ENCODE measurements at places on chromosomes 16 and 17.

DNA sequence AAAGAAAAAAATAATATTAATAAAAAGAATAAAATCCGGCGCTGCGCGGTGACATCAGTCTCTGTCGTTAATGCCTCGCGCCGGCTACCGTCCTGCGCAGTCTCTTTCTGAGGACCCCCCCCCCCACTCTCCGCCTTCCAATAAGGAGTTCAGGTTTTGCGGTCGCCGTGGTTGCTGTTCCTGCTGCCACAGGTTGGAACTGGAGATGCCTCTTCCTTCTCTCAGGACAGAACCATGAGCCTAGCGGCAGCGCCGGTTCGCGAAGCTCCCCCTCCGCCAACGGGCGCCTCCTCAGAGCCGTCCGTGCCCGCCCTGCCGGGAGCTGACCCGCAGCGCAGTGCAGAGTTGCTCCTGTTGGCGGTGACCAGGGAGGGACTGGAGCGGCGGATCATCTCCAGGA lies 2093.4 kb downstream of the TP53TG3F start:
- no peak for DNase-seq

GRCh38 chr16:85590506-85590832 lies 22.7 kb upstream of the GSE1 start:
- DNase-seq = no peak

GRCh38 chr16:12767897-12768296 lies 35.8 kb downstream of the CPPED1 start:
- DNase-seq = no peak

GRCh38 chr16:54546521-54546920 lies 259.9 kb upstream of the IRX3 start:
- DNase-seq = no peak

GRCh38 chr16:60107437-60107836 lies 1373.3 kb upstream of the GOT2 start:
- DNase-seq = no peak

DNA sequence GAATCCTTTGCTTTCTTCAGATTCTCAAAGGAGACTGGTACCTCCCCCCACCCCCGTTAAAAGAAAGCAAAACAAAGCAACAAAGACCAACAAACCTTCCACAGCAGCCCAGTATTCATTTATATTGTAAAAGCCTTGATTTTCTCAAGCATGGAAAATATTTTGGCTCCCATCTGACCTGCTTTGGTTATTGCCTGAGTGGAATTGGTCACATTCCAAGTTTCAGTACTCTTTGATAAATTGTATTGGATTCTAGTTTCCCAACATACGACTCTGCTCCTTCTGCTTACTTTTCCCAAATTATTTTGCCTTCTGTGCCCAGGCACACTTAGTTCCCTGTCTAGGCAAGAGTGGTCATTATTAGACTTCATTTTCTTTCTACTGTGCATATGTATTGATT lies 1.3 kb downstream of the ABCC11 start:
- peak; percentile 20 for DNase-seq

GRCh38 chr16:57676553-57677085 lies 8.5 kb downstream of the ADGRG3 start:
- DNase-seq = no peak

GRCh38 chr16:16908077-16908476 lies 529.1 kb downstream of the NPIPA7 start:
- no peak for DNase-seq

- DNase-seq = no peak
These were observed 67.1 kb downstream of the IL21R start for GRCh38 chr16:27468941-27469531.

- DNase-seq = no peak
These were observed 369.8 kb downstream of the UTP18 start for GRCh38 chr17:51630101-51630671.

GRCh38 chr16:74718741-74719610 lies 18.3 kb upstream of the MLKL start:
- DNase-seq = no peak

DNA sequence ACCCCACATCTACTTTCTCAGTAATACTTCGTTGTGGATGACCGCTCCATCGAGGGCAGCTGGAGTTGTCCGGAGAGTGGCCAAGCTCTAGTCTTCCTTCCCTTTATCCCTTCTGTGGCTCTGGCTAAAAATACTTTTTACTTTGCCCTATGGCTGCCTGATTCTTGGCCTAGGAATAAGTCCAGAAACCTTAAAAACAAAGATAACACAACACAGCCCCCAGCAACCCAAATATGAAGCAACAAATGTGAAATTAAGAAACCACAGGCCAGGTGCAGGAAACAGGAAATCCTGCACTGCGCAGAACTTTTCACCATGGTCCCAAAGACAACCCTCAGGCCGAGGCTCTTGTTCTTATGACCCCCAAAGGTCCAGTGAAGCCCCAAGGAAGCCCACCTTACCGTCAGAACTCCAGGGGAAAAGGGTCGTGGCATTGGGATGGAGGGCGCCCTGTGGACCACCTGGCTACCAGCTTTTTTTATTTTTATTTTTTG lies 26.0 kb downstream of the TK2 start:
- peak; percentile 48 for DNase-seq

DNA sequence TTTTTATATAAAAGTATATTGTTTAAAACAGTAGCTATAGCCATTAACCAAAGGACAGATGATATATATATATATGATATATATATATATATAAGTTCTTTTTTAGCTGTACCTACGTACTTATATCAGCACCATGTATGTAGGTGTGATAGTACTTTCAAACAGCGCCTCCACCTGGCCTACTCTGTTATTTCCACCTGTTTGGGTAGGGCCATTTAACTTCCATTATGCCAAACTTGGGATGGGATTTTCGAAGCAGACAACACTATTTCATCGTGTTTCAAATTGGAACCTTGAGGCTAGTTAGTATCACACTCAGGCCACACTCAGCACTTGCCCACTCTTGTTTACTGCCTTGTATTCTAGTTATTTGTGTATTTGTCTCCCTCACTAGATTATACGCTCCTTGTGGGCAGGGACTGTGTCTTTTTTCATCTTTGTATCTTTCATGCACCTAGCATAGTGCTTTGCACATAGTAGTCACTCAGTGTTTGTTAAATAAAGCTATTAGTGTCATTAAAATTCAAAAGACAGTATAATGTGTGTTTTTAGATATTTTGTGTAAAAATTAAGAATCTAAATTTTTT lies 11.8 kb upstream of the CLTC start:
- peak; percentile 19 for DNase-seq

- DNase-seq = peak; percentile 56
These were observed 1.1 kb upstream of the AKTIP start for GRCh38 chr16:53503991-53504663.

- DNase-seq = no peak
These were observed 100.9 kb upstream of the MON1B start for GRCh38 chr16:77090062-77090461.

GRCh38 chr16:17269439-17269838 lies 201.3 kb downstream of the XYLT1 start:
- no peak for DNase-seq

All from dermis microvascular lymphatic vessel endothelial cell (primary cell).